ENCODE measurements at places on chromosomes 3 and 15.

DNA sequence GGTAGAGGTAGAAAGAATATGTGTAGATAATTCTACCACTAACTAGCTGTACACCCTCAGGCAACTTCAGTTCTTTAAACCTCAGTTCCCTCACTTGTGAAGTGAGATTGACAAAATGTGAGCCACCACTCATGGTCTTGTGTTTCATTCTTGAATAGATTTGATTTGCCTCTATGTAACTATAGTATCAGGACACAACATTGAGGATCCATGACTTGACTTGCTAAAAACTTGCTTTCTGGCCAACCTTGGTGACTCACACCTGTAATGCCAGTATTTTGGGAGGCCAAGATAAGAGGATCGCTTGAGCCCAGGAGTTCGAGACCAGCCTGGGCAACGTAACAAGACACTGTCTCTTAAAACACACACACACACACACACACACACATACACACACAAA lies 115.8 kb upstream of the FLNB start:
- no peak for DNase-seq

- no peak for DNase-seq
Measured at GRCh38 chr15:22973987-22974386, 6.2 kb downstream of the CYFIP1 start.

- no peak for DNase-seq
Measured at GRCh38 chr15:73389539-73389938, 20.8 kb upstream of the HCN4 start.

GRCh38 chr15:80396096-80396495 lies 8.1 kb upstream of the ARNT2 start:
- no peak for DNase-seq

- no peak for DNase-seq
Measured at GRCh38 chr15:49079340-49080039, 33.2 kb upstream of the SECISBP2L start.

- peak; percentile 45 for DNase-seq
Measured at GRCh38 chr3:184531626-184532280, 29.8 kb upstream of the EPHB3 start.

DNA sequence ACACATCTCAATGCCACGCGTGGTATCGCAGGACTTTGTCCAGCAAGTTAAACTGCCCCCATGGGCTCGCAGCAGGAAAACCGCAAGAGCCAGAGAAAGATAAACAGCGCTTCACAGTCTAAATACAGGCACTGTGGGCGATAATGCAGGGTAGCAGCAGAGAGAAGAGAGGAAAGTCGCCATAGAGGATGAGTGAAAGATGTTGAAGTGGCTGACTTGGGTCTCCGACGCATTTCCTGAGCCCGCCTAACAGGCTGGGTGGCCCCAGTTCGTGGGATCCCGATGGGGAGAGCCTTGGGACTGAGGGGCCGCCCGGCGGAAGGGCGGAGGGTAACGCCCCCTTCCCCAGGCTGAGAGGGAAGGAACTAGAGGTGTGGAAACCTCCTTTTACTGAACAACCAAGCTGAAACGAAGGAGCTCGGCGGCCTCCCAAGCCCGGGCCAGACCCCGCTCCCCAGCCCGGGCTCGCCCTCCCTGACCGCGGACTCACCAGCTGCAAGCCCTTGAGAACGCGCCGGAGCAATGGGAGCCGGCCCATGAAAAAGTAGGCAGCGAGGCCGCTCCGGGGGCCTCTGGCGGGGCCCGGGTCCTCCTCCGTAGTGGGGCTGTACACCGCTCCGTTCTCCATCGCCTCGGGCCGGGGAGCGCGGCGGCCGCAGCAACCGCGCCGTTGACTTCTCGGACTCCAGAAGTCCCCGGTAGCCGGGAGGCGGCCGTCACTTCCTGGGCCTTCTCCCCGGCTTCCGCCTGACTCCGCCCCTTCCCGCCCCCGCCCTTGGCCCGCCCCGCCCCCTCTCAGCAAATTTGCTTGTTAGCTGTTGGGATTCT lies at the start of gene CMTM6:
CMTM6 (minus strand) TSS at position 735 of the 828 bp plus-strand sequence; CDS start at position 628, 107 bp downstream.
- DNase-seq: peak; percentile 71

GRCh38 chr15:71329041-71329440 lies 213.8 kb downstream of the THSD4 start:
- DNase-seq: no peak

DNA sequence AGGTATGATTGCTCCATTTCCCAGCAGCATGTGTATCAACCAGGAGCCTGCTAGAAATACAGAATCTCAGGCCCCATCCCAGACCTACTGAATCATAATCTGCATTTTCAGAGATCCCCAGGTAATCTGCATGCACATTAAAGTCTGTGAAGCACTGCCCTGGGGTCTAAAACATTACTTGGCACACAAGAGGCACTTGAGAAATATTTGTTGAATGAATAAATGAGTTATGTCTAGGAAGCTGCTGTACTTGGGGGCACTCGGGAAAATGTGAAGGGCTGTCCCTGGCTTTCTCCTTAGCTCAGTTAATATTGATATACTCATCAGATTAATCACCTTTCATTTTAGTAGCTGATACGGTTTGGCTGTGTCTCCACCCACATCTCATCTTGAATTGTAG lies 184.4 kb downstream of the RORA start:
- DNase-seq: no peak

GRCh38 chr15:44177139-44177538 lies 17.9 kb downstream of the FRMD5 start:
- DNase-seq: no peak

DNA sequence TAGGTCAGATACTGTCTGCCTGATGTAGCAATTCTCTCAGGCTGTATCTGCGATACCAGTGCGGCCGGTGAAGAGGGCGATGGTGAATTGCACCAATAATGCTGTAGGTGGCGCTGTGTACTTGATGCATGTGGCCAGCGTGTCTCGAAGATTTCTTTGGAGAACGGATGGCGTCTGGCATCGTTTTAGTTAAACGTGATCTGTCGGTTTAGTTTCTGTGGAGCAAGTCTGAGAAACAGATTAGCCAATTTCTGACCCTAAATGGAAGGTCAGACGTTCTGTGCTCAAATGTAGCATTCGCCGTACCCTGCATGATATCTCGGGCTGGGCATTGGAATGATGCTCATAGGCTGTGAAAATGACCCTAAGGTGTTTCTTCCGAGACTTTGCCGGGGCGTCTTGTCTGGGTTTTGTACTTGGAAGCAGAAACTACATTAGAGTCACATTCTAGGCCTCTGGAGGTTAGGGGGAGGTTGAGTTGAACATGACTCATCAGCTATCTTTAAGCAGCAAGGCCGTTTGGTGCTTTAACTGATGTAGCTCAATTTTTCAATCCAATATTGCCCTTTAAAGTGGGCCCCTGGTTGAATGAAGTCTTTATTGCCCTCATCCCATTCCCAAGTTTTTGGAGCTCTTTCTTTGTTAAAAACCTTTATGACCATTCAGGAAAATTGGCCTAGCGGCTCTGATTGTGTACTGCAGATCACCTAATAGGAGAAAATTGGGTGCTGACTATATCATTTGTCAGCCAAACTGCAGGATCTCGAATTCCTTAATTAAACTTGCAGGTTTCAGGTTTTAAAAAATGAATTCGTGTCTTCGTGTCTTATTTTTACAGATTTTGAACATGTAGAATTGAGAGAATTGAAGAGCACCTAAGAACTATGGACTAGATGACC lies 80.0 kb downstream of the SQOR start:
- peak; percentile 42 for DNase-seq

DNA sequence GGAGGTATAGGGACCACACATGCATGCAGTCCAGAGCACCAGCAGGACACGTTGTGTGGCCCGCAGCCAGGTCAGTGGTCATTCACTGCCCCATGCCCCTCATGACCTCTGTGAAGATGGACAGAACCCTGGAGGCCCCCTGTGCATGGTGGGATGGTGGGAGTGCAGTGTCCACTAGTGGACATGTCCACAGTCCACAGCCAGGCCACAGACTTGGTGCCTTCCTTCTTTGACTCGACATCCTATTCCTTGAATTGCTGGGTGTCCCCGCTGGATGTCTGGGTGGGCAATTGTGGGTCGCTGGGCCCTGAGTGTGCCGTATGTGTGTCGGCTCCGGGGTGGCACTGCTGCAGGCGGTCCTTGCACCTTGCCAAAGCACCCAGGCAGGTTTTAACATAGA lies 35.7 kb downstream of the KLF15 start:
- DNase-seq: no peak

- DNase-seq: no peak
Measured at GRCh38 chr3:177446165-177446601, 248.9 kb upstream of the TBL1XR1 start.

GRCh38 chr3:119647843-119648575 lies 12.4 kb downstream of the POPDC2 start:
- no peak for DNase-seq

GRCh38 chr3:8841472-8841871 lies 72.1 kb upstream of the OXTR start:
- DNase-seq: no peak

GRCh38 chr15:101562428-101563059 lies 73.0 kb upstream of the PCSK6 start:
- no peak for DNase-seq

DNA sequence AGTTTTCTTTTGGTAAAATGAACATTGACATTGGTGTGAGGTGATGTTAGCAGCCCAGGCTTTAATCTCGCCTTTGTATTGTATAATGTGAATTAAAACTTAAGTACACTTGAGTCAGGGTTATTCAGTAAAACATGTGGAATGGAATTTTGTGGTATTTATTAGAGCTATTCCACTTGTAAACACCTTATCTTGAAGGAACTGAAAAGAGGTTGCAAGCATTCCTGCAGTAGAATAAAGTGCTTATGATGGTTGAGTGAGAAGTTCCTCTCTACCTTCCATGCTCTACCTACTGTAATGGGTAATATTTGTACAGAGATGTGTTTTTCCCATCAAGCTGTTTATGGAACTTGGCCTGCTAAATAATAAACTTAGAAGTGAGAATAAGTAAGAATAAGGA lies 36.1 kb downstream of the HMG20A start:
- no peak for DNase-seq

DNA sequence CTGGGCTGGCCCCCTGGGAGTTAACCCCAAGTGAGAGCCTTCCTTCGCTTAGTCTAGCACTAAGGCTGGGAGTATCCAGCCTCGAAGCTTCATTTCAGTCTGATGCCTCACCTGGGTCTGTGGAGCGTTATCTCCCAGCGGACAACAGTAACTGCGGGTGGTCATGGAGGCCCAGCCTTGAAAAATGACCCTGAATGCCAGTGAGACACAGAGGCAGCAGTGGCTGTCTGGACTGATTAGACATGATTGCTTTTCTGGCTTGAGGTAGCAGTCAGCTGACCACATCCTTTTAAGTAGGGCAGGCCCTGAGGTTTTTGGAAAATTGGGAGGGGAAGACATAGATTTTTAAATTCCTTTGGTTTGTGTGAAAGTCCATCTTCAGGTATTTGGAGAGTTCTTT lies 28.2 kb upstream of the TRIM59 start:
- no peak for DNase-seq

- no peak for DNase-seq
Measured at GRCh38 chr3:120119846-120120510, 25.7 kb upstream of the GSK3B start.

DNA sequence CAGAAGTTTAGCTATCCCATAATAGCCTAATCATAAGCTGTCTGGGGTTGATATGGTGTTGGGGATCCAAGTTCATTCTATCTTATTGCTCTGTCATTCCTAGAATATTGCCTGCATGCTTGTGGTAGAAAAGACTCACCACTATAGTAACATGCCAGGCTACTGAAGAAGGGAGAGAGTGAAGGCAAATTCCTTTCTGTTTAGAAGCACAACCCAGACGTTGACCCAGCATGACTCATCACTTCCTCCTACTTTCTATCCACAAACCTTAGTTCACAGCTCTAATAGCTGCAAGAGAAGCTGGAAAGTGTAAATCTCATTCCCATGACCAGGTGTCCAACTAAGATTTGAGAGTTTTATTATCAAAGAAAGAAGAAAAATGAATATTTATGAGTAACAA lies 57.8 kb upstream of the NMD3 start:
- peak; percentile 47 for DNase-seq

- no peak for DNase-seq
Measured at GRCh38 chr3:21447476-21448151, 303.4 kb downstream of the ZNF385D start.

- no peak for DNase-seq
Measured at GRCh38 chr3:12918231-12918630, 76.9 kb upstream of the RPL32 start.

GRCh38 chr15:100663915-100664281 lies 61.5 kb downstream of the ASB7 start:
- no peak for DNase-seq

- no peak for DNase-seq
Measured at GRCh38 chr3:148739720-148740119, 42.0 kb downstream of the AGTR1 start.

- DNase-seq: no peak
Measured at GRCh38 chr15:78037779-78038305, 39.7 kb downstream of the TBC1D2B start.

DNA sequence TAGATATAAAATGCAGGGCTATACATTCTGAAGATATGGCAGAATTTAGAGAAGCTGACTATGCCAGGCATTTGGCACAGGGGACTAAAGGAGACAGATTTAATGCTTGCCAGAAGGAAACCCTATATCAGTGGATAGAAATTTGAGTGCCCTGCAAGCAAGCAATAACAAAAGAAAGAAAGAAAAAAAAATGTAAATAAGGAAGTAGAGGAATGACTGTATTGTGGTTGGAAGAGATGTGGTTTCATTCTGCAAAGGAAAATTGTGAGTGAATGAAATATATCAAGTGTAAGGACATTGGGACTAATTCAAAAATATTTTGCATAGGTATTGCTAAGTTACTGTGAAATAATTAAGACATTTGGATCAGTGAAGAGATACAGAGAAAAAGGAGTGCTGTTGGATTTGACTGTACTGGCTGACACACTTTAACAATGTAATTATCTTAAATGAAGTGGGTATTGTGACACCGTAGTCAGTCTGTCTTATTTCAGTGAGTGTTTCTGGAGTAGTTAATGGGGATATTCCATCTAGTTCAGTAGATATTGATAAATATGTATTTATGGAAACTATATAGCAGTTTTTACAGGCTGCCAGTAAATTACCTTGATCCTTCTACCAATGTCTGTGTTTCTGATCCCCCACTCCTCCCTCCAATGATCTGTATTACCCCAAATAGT lies 418.2 kb downstream of the CNTN4 start:
- no peak for DNase-seq

GRCh38 chr15:60130398-60130797 lies 126.3 kb downstream of the FOXB1 start:
- DNase-seq: no peak

DNA sequence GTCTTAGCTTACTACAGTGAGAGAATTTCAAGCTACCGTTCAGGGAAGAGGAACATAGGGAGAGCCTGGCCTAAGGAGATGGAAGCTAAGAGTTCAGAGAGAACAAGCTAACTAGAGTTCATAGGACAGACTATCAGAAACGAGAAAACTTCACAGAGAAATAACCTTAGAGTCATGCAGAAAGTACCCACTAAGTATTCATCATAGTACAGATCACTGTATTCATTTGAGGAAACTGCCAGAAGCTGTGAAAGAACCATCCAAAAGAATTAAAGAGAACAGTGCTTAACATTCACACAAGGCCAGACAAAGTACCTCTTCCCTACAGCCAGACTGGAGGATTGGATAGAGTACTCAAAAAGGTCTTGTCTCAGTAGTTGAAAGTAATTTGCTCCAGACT lies 15.2 kb upstream of the GBE1 start:
- DNase-seq: no peak
